ENCODE measurements at places on chromosomes 12 and 14.

- DNase-seq: peak; percentile 60
These were observed 1.2 kb downstream of the DYRK2 start for GRCh38 chr12:67649570-67650387.

- no peak for DNase-seq
These were observed 13.7 kb upstream of the VPS37B start for GRCh38 chr12:122909442-122910288.

DNA sequence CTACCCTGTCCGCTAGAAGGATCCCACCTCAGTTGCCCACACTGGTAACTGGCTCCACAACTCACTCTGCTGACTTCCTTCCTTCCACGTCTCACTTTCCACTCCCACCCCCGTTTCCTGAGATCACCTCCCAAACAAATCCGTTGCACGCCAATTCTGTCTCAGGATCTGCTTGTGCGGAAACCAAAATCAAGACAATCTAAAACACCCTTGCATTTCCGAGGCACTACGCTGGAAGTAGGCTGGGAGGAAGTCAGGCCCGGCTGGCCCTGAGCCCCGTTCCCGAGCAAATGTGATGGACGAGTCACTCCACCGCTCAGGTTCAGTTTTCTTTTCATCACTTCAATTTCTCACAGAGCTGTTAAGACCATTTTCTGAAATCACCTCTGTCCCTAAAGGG lies 23.1 kb downstream of the ABCB9 start:
- no peak for DNase-seq

DNA sequence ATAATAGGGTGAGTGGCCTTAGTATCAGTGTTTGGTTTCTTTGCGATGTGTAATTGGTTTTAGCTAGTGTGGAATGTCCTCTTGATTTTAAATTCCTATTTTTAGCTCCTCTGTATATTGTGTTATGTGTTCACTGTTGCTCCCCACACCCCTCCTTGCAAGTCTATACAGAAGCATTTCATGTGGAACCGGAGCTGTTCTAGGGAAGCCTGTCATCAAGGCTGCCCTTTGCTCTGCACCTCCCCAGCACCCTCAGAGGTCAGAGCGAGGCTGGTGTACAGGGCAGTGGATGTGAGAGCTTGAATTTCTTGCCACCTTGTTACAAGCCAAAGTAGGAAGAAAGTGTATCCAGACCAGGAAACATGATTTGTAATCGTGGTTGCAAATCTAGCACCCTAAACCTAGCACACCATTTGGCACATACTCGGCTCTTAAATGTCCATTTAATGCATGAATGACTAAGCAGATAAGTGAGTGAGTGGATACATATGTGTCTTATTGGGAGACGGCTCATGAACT lies 376.8 kb downstream of the RGS6 start:
- no peak for DNase-seq

DNA sequence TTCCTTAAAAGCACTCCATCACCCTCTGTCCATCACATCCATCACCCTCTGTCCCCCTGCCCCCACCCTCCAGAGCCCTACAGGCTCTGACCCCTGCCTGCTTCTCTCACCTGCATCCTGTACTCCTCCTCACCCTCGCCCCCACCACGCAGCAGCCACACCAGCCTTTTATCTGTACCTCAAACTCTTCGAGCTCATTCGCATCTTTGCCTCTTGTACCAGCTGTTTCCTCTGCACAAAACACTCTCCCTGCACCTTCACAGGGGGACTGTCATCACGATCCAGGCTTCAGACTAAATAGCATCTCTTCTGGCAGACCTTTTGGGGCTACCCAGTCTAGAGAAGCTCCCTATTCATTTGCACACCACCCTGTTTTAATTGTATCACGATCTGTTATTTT lies 24.1 kb downstream of the TMEM229B start:
- no peak for DNase-seq

DNA sequence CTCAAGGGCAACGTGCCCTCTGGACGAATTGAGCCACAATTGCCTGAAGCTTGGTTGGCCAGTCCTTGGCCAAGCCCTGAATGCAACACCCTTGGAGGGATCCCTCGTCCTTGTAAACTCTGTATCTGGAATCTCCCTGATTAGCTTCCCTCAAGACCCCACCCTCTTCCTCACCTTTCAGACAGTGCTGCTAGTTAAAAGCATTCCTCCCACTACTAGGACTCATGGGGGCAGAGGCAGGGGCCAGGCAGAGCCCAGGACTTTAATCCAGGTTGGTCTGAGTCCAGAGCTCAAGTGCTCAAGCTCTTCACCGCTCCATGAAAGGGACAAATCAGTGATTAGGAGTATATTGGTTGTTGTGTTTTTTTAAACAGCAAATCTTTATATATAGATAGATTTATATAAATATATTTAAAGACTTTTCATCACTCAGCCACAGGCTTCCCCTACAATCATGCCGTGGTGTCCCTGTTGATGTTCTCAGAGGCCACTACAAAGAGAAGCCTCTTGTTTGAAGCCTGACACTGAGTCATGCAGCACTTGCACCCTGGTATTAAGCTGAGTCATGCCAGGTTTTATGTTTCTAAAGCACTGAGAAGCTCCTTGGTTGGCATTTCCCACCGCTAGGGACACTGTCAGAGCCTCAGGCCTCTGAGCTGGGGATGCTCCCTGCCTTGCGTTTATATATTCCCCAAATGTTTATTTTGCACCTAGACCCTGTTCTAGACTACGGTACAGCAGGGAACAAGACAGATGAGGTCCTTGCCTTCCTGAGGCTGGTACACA lies 53.8 kb upstream of the GSC start:
- no peak for DNase-seq

DNA sequence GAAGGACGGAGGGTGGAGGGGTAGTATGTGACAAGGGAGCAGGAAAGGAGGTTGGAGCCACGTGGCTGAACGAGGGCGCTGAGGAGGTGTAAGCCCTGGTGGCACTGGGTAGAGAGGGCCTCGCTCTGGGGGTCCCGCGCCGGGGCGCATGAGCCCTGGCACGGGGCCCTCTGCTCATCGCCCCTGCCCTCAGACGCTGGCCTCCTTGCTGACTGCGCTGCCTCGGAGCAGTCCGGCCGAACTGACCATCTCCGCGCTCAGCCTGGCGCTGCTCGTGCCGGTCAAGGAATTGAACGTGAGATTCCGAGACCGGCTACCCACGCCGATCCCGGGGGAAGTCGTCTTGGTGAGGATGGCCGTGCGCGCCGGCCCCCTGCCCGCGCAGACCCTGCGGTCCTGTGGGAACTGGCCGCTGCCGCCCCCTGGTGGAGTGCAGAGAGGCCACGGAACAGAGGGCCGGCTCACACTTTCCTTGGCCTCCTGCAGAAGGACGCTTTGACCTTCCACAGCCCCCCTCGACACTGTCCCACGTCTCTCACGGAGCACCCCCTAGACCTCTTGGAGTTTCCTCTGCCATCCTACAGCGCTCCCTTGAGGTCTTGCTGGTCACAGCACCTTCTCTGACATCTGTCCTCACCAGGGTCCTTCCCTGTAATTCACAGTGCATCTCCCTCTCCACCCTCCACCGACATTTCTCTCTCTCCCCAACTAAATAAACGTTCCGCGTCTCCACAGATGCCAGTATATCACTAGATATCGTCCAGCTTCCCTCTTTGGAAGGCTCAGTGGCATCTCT lies 10.5 kb downstream of the ARHGEF25 start:
- peak; percentile 85 for DNase-seq

GRCh38 chr14:99035268-99035667 lies 236.7 kb downstream of the BCL11B start:
- peak; percentile 70 for DNase-seq

DNA sequence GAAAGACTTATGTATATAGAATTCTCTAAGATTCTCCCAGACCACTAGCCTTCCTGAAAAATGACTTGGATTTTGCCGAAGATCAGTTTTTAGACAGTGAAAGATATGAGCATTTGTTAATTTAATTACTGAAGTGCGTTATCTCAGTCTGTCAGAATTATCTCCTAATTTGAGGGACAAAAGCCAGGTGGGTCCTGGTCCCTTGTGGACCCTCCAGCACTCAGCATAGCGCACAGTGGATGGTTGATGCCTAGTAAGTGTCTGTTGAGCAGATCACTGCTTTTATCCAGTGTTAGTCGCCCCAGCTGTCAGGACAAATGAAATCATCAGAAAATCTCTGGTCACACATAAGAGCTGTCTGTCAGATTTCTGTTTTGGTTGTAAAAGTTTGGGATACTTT lies 80.4 kb downstream of the EML1 start:
- no peak for DNase-seq

- peak; percentile 70 for DNase-seq
These were observed 62.4 kb downstream of the UBR7 start for GRCh38 chr14:93269341-93270068.

DNA sequence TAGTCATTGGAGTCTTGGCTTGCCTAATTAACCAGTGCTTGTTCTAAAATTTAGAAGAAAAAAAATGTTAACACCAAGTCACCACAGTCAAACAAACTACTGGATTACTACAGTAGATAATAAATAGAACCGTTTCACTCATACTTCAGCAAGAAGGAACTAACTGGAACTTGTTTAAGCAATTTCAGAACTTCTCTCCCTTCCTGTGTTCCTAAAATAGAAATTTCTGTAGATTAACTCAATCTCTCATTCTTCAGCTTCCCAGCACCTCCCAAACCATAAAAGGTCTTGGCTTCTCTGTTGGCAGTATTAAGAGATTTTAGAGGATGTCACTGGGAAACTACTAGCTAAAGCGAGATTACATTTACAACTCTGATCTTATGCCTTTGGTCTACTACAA lies 18.6 kb downstream of the GNS start:
- no peak for DNase-seq

DNA sequence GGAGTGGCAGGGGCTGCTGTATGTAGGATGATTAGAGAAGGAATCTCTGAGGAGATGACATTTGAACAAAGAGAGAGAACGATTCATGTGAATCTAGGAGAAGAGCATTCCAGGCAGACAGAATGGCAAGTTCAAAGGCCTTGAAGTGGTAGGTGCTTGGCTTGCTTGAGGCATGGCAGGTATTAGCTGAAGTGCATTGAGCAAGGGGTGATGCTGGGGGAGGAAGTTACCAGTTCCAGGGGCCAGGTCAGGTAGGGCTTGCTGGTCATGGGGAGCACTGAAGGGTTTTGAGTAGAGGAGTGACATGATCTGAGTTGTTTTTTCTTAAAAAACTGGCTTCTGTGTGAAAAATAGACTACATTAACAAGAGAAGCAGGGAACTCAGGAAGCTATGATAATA lies 71.8 kb downstream of the SPATS2 start:
- DNase-seq: no peak

All from AG20443 (cell line).